SIG-M5 (cell line): ENCODE measurements at places on chromosomes 4 and X.

DNA sequence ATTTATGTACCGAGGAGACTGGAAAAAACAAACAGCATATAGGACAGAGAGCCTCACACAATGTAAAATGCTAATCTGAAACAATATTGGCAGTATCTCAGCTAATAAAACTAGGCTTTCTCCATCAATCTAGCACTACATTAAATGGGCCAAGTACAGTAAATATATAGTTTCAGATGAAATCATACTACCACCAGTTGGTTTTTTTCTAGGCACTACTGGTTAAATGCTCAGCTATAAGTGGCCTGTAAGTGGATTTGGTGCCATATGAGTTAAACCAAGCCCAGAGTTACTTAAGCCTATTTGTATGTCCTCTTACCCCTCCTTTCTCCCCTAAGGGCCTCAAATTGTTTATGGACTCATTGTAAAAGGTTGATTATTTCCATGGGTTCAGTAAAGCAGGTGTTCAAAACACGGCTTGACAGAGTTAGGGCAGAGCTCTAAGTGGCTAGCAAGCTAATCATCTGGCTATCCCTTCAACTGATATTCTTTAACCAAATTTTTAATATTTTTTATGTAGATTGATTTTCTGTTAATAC, 57.5 kb downstream of the FAM13A start:
- no peak for DNase-seq

DNA sequence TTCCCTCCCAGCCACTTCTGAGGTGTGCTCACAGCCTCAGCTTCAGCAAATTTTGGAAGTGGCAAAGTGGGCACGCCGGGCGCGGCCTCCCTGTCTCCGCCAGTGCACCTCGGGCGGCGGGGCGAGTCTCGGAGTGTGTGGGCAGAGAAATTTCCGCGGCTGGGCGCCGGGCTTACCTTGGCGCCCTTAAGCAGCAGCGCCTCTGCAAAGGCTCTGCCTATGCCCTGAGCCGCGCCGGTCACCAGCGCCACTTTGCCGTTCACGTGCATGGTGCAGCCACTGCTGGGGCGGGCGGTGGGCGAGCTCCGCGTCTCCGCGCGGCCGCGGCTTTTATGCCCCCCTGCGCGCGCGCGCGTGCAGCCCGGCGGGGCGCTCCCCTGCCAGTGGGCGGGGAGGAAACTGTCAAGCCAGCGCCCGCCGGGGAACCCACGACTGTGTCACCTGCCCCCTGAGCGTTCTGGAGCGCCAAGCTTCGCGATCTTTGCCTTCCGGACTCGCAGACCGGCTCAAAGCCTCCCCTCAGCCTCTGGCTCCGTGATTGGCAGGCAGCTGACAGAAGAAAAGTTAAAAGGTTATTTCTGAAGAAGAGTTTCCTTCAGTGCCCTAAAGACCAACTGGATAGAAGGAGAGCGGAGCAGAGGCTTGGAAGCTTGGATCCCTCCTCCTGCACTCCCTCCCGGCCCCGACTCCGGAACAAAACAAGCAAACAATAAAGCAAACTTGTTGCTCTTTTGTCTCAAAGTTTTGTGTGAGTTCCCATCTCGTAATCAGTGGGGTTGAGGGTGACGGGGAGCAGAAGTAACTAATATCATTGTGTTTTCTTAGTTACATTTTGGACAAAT, at the start of gene HPGD:
HPGD (minus strand) TSS at position 306 of the 842 bp plus-strand sequence; CDS start at position 269, 37 bp downstream.
- DNase-seq: no peak

GRCh38 chr4:36244257-36245082, at the start of gene ARAP2:
ARAP2 (minus strand) TSS chr4:36244514; CDS start chr4:36229486, 15,028 bp downstream.
- no peak for DNase-seq

DNA sequence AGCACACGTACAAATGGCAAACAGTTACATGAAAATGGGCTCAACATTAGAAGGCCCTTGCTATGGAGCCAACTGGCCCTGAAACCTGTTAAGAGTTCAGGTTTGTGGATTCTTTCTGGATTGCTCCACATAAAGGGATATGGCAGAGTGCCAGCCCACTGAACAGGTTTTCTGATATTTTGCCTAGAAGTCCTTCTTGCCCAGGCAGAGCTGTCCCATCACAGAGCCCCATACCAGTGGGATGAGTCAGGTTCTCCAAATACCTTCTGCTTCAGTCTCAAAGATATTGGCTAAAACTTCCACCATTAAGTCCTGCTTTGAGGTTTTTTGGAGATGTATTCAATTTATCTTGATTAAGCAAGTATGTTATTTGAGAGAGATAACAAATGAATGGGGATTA, 146.8 kb upstream of the IL1RAPL2 start:
- no peak for DNase-seq

DNA sequence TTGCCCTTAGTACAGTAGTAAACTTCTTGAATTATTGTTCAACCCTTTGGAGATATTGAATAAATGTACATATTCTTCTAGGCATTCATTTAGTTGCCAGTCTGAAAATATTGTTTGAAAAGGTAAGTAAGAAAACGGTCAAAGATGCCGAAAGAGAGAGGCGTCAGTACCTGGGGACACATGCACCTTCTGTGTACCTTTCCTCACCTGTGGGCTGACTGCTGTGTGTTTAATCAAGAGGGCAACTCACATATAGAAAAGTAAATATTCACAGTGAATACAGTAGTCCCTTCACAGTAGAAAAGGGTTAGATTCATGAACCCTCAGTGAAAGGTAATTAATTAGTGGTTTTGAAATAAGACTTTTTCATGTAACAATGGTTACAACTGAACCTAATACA, 6.9 kb downstream of the ANXA10 start:
- DNase-seq: no peak

DNA sequence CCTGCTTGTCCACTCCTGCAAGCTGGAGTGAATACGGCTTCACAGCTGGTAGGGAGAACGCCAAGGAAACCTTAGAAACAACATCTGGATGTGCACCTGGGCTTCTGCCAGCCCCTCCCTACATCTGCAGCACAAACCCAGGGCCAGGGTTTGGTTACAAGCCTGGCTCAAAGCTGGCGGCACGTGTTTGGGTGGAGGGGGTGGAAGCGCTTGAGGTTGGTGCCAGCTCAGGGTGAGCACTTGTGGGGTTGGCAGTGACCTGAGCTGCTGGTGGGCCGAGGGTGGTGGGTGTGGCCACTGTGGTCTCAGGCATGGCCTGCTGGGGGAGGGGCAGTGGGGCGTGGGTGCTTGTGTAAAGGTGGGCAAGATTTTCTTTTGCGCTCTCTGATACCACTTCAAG, 15.6 kb downstream of the ELF4 start:
- DNase-seq: no peak

DNA sequence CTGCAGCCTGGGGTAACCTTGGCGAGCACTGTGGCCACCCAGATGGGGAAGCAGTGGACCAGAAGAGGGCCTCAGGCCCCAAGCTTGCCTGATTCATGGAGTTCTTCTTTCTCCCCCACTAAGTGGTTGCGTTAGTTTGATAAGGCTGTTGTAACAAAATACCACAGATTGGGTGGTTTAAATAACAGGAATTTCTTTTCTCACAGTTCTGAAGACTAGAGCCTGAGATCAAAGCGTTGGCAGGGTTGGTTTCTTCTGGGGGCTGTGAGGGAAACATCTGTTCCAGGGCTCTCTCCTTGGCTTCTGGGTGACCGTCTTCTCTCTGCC, 105.7 kb upstream of the GATB start:
- peak; percentile 25 for DNase-seq
